T-helper 17 cell (primary cell): ENCODE measurements at places on chromosomes 2 and 18.

- DNase-seq, result no peak
Observed at GRCh38 chr2:214005337-214005736, 405.5 kb upstream of the VWC2L start.

GRCh38 chr2:240182476-240182875 is 42.0 kb upstream of the OTOS start:
- DNase-seq, result no peak

- DNase-seq, result no peak
Observed at GRCh38 chr2:120483355-120483754, 137.4 kb downstream of the INHBB start.

GRCh38 chr2:38178119-38178518 is 102.2 kb upstream of the CYP1B1 start:
- DNase-seq, result no peak

DNA sequence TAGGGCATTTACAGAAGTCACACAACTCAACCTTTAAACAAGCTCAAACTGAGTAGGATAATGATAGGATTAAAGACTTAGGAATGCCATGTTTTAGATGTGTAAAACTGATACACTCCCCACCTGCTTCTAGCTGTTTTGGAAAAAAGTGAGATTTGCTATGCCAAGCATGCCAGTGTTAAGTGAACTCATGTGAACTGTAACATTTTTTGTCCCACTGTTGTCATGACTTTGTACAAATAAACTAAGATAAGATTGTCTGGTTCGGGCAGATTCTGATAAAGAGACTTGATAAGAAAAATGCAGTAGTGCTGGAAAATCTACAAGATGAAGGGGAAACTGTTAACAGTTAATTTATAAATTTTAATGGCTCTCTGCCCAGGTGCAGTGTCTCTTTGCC is 66.5 kb downstream of the GLS start:
- DNase-seq, result no peak

DNA sequence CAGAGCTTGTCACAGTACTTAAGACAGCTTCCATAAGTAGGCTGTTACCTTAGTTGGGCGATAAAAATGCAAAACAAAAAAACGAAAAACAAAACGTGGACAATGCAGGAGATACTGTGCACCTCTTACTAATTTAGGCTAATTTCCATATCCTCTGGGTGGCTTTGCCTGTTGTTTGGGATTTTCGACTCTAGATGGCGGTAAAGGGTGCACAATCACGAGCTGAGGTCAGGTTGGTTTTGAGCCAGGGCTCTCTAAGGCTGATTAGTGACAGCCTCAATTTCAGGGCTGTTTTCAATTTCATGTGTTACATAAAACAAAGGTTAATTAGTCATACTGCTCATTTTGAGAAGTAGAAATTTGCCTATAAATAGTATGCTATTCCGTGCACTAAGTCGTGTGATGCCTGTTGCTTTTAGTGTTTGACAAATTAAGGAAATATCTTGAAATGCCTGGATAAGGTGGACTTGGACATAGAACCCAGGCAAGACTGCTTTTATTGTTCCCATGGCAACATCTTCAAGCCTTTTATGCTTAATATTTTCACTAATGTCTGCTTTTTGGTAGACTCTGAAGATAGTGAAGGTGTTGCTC is 493.1 kb downstream of the SOCS6 start:
- DNase-seq, result peak; percentile 22

GRCh38 chr2:25098670-25099486 is 57.0 kb downstream of the EFR3B start:
- DNase-seq, result no peak

- no peak for DNase-seq
Observed at GRCh38 chr2:40004336-40004735, 225.3 kb upstream of the THUMPD2 start.

- no peak for DNase-seq
Observed at GRCh38 chr18:12843420-12844350, 40.4 kb downstream of the PTPN2 start.

DNA sequence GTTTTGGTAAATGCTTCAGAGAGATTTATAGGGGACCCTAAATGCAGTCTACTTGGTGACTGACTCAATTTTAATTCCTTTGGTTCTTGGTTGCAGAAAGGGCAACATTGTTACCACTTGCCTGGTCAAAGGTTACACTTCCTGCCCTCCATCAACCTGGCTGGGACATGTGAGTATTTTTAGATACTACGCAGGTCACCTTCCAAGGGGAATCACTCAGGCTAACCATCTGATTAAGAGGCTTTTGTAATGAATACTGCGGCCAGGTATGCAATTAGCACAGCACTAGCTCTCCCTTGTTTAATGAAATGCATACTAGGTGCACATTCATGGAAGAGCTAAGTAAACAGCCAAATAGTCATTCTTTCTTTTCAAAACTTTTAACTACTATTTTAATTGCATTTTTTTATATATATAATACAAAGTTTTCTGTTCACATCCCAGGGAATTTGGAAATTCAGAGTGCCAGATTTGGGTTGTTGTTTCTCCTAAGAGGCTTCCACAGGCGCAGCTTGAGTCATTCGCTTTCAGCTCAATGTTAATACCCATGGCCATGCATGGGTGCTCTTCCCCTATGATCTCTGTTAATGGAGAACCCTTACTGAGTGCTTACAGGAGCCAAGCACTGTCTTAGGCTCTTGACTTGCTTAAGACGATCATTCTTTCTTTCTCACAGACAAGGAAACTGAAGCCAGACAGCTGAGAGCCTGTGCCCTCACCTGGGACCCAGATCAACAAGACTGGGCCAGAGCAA is 152.2 kb downstream of the MTX2 start:
- no peak for DNase-seq

- DNase-seq, result no peak
Observed at GRCh38 chr2:107027810-107028209, 141.8 kb upstream of the ST6GAL2 start.

DNA sequence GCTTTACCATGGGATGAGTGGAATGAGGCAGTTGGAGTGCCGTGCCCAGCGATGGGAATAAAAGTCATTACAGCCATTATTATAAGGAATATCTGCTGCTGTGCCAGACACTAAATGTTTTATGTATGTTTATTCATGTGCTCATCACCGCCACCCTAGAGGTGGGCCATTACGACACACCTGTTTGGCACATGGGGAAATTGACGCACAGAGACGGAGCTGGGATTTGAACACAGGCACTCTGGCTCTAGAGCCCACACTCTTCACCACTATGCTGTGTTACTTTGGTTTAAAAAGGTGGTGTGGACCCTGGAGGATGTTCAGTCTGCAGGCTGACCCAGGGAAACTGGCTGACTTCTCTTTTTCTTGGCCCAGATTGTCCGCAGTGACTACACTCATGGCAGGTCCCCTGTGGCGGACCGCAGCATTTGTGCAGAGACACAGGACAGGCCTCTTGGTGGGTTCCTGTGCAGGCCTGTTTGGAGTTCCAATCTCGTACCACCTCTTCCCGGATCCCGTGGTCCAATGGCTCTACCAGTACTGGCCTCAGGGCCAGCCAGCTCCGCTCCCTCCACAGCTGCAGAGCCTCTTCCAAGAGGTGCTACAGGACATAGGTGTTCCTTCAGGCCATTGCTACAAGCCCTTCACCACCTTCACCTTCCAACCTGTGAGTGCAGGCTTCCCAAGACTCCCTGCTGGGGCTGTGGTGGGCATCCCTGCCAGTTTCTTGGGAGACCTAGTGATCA is 1.6 kb downstream of the TMEM177 start:
- DNase-seq, result no peak

GRCh38 chr2:239791526-239792404 is 233.4 kb downstream of the NDUFA10 start:
- DNase-seq, result no peak

DNA sequence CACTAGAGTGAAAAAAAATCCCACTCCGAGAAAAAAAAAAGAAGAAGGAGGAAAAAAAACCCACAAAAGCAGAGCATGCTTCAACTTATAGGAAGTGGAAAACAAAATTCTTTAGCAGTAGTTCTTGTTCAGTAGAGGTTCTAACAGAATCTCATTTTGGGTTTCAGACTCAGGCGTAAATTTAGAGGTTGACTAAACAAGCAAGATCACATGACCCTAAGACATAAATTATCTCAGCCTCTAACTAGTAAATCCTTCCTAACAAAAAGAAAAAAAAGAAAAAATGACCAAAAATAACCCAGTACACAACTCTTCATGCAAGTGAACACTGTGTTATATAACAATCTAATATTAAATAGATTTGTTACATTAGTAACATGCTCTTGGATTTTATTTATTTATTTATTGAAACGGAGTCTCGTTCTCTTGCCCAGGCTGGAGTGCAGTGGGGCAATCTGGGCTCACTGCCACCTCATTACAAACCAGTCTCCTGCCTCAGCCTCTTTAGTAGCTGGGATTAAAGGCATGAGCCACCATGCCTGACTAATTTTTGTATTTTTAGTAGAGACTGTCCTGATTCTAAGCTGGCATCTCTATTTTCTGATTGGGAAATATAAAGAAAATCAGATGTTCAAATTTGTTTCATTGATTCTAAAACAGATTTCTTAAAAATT is 35.4 kb downstream of the PPP4R3B start:
- DNase-seq, result no peak

DNA sequence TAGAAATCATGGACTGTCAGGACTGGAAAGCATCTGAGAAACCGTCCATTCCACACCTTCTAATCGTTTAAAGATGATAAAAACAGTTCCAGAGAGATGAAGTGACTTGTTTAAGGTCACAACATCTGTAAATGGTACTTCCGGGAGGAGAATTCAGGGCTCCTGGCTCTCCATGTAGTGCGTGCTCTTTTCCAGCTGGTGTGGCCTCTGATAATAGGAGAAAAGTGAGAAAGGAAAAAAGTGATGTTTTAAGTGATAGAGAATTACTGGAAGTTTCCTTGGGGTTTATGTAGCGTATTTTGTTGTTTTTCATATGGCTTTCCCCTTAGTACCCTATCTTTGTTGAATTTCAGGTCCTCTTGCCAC is 663 bp downstream of the C2orf49 start:
- no peak for DNase-seq

- DNase-seq, result no peak
Observed at GRCh38 chr2:59833941-59834340, 719.5 kb downstream of the BCL11A start.

- no peak for DNase-seq
Observed at GRCh38 chr2:55948176-55948923, 24.8 kb upstream of the EFEMP1 start.

- DNase-seq, result no peak
Observed at GRCh38 chr2:194567661-194568017, 1089.4 kb upstream of the SLC39A10 start.

DNA sequence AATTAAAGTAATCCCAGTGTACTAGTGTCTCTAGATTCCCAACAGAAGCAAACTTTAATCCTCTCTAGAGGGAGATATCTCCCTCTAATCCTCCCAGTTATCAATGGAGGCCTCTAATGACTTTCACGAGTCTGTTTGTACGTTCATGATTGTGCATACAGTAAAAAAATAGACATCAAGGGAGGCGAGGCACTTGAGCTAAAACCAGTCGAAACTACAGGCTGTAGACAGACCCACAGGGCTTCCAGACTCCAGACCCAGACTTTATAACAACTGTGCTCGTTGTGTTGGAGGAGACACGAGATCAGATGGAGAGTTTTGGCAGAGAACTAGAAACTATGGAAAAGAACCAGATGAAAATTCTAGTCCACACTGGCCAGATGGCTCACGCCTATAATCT is 7.0 kb downstream of the DGKD start:
- DNase-seq, result no peak

- DNase-seq, result no peak
Observed at GRCh38 chr2:226701052-226701451, 98.6 kb downstream of the IRS1 start.

- no peak for DNase-seq
Observed at GRCh38 chr2:32375228-32375892, 18.5 kb downstream of the BIRC6 start.

DNA sequence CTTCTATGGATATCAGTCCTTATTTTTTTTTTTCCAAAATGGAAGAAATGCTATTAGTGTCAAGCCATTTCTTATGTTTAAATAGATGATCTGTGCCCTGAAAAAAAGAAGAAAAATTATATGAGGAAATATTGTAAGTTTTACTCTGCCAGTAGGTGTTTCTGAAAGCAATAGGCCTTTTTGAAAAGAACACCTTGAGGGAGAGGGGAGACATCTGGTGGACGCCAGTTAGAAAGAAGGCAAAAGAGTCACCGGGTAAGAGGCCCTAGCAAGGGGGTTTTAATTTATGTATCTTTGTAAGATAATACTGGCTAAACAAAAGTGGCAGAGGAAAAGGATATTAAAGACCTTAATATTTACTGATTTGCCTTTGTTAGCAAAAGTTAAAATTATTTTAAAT is 56.1 kb downstream of the DYNAP start:
- no peak for DNase-seq

- DNase-seq, result no peak
Observed at GRCh38 chr2:222965555-222965954, 86.4 kb upstream of the KCNE4 start.

GRCh38 chr2:226334981-226335720 is 464.5 kb downstream of the IRS1 start:
- DNase-seq, result no peak

GRCh38 chr18:76951456-76952247 is 129.3 kb downstream of the ZNF236 start:
- no peak for DNase-seq

DNA sequence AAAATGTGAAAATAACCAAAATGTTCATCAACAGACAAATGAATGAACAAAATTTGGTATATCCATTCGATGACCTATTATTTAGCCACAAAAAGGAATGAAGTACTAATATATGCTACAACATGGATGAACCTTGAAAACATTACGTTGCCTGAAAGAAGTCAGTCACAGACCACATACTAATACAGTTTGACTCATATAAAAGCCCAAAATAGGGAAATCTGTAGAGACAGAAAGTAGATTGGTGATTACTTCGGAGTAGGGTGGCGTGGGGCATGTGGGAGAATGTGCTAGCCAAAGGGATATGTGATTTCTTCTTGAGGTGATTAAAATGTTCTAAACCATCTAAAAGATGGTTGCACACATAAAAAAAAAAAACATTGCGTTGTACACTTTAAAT is 44.2 kb upstream of the PPM1B start:
- DNase-seq, result no peak

GRCh38 chr18:64180171-64180570 is 31.3 kb upstream of the LINC00305 start:
- DNase-seq, result no peak

DNA sequence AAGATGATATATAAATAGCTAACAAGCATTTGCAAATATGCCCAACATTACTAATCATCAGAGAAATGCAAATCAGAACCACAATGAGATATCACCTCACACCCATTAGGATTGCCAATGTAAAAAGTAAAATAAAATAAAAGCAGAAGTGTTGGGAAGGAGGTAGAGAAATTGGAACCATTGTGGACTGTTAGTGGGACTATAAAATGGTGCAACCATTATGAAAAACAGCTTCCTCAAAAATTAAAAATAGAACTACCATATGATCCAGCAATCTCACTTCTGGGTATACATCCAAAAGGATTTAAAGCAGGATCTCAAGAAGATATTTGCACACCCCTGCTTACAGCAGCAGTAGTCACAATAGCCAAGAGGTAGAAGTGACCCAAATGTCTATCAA is 99.8 kb upstream of the DAPL1 start:
- no peak for DNase-seq
